Sigmoid colon (tissue), 7 donors: ENCODE measurements at places on chromosomes 5 and 9. TPM values are rescaled to one million over a fixed set of nuclear protein-coding genes. Genes with fewer than 3 reads are reported as not detected.
A peak's percentile ranks its signal among the peaks of the same experiment; 100 is the strongest.

DNA sequence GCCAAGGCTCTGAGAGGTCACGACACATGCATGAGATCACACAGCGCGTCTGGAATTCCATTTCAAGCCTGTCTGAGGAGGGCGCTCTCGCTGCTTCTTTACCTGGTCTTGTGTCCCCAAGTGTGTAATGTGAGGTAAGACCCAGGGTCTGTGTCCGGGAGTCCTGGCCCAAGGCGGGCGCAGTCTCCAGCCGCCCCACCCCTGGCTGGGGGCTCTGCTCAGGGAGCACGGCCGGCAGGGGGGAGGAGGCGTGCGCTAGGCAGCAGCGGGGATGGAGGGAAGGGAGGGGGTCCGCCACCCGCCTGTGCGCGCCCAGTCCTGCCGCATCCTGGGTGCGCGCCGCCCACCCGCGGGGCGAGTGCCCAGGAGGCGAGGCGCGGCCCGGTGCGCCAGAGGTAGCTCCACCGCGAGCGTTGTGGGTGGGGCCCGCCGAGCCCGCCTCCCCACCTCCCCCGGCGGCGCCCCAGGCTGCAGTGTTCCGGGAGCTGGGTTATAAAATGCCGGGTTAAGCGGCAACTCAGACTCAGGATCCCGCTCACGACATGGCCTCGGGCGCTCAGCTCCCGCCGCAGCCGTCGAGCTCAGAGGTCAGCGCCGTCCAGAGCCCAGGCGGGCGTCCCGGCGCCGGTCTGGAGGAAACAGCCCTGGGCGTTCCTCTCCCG is at the start of gene CCNI2:
CCNI2 (plus strand) TSS at position 473 of the 662 bp plus-strand sequence; CDS start at position 543, 70 bp downstream.
- DNase-seq: no peak

DNA sequence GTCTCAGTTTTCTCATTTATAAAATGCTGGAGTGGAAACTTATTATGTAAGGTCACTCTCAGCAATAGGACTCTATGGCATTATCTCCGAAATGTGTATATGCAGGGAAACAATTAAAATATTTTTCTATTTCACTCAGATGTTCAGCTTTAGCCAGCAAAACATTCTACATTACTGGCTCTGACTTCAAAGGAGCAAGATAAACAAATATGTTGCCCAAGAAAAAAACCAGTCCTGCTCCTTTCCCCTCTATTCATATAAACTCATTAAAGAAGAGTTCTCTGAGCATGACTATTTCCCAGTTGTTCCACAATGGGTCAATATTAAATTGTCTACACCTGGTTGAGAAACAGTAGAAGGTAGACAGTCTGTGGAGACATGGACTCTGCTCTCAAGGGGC is 155.0 kb downstream of the NPR3 start:
- DNase-seq: no peak

DNA sequence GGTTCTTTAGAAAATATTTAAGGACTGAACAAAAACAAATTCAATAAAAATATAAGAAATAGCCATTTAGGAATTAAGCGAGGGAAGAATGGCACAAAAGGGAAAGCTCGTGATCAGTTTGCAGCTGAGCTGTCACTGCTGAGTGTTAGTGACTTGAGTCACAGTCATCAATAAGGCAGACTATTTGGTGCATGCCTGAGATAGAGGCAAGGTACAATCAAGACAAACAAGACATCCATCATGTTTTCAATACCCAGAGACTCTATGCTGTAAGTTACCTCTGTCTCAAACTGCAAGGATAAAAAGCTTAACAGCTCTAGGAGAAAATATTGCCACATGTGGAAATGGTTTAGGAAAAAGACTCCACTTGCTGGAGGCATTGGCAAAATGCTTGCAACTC is 426.4 kb upstream of the TYRP1 start:
- no peak for DNase-seq

IRX2 gene
- total RNA-seq: not detected

GRCh38 chr9:123318202-123318601 is 37.8 kb upstream of the CRB2 start:
- no peak for DNase-seq

DNA sequence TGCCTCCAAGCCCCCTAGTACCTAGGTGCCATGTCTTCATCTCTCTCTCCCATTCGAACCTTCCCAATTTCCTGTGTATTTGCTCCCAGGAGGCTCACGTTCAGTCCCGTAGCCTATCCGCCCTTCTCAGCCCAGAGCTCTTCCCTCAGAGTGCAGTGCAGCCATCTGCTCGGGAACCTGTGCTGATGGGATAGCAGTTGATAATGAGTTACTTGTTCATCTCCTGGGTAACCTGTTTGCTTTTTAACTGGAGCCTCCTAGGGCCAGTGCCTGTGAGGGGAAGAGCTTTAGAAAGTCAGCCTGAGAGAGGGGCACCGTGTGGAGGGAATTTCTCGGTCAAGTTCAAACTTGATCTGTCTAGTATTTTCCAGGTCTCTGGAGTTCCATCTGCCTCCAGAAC is 229.8 kb upstream of the IL12B start:
- no peak for DNase-seq

GRCh38 chr9:12538842-12539579 is 154.2 kb upstream of the TYRP1 start:
- DNase-seq: no peak

DNA sequence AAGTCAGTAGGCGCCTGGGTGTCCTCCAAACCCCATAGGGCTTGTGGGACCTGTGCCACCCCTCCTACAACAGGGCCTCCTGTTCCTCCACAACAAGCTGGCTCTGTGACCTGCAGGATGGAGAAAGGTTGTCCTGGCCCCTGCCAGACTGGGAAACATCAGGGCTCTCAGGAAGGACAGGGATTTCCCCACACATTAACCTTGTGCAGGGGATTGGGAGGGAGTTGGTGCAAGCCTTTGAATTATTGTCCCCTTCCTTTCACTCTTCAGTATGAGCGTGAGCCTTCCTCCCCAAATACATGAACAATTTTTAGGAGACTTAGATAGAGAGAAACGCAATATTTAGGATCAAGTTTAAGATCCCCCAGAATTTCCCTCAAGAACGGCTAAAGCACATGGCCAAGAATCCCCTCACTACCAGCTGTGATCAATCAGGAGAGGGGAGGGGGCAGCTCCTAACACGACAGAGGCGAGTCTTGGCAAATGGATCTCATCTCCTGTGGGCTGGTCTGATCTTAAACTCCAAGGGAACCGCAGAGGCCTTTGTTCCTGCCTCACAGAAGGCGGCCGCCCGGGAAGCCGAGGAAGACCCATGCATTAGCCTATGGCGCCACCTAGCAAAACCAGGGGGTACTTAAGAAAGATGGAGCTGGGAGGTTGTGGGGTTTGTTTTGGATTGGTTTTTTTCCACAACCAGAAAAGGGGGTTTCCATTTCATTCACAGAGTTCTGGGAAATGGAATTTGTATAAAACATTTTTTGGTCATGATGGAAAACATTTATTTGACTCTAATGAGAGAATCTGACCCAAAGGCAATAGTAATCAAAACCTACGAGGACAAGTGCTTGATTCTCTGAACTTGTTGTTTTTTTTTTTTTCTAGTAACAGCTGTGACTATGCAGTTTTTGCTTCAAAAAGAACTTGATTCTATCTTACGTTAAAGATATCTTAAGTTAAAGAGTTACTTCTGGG is 36.1 kb upstream of the OSMR start:
- DNase-seq: peak; percentile 93

AFAP1L1 gene
- total RNA-seq: 8.2 TPM

- no peak for DNase-seq
Measured at GRCh38 chr9:78857373-78858225, 560.7 kb downstream of the PSAT1 start.

- DNase-seq: no peak
Measured at GRCh38 chr9:92494856-92495255, 12.6 kb upstream of the ASPN start.

DNA sequence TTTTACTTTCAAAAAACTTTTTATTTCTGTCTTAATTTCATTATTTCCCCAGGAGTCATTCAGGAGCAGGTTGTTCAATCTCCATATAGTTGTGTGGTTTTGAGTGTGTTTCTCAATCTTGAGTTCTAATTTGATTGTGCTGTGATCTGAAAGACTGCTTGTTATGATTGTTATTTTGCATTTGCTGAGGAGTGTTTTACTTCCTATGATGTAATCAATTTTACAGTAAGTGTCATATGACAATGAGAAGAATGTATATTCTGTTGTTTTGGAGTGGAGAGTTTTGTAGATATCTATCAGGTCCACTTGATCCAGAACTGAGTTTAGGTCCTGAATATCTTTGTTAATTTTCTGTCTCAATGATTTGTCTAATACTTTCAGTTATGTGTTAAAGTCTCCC is 706.9 kb upstream of the CTNND2 start:
- DNase-seq: no peak

GRCh38 chr5:180618829-180619562 is 27.7 kb upstream of the SCGB3A1 start:
- no peak for DNase-seq

- DNase-seq: no peak
Measured at GRCh38 chr9:136495238-136495800, 12.5 kb upstream of the SEC16A start.

- DNase-seq: no peak
Measured at GRCh38 chr9:79952401-79952800, 380.6 kb downstream of the TLE4 start.

FAM153A gene
- total RNA-seq: 0.27 TPM

DNA sequence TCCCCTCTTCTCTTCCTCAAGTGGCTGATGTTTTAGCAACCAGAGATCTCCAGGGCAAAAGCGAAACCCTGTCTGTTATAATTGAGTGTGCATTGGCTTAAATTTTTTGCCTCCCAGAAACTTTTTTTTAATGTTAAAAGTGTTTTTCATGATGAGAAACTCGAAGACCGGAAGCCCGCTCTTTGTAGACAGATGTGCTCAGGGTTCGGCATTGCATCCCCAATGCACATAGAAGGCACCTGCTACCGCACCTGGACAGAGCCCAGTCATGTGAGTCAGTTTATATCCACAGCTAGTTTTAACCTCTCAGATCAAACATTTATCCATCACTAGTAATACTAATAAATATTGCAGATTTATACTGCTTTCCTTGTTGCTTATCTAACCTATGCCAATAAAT is 19.5 kb upstream of the NADK2 start:
- no peak for DNase-seq

GRCh38 chr9:99726758-99727157 is 94.9 kb upstream of the NR4A3 start:
- DNase-seq: no peak

DNA sequence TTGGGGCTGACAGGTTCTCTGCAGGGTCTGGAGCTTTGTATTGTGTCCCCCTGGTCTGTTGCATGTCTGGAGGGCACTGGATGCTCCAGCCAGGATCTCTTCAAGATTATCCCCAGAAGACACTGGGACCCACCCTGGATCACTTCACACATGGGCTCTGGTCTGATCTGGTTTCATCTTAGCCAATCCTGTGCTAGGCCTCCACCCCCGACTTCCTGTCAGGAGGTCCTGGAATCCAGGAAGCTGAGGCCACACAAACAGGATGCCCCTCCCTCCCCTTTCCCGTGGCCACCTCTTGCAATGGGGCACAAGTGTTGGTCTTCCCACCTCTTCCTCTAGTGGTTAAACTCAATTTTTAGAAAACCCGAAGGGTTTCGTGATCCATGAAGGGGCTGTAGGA is 242.6 kb upstream of the MVB12B start:
- DNase-seq: no peak

PLPPR1 gene
- 0.81 TPM for total RNA-seq

FGF1 gene
- total RNA-seq: 5.4 TPM

- DNase-seq: no peak
Measured at GRCh38 chr5:156896546-156896945, 46.5 kb downstream of the PPP1R2B start.

GRCh38 chr5:158914008-158915000 is 185.4 kb downstream of the EBF1 start:
- no peak for DNase-seq

TUT7 gene
- total RNA-seq: 53.6 TPM

SCGB3A2 gene
- total RNA-seq: not detected

DNA sequence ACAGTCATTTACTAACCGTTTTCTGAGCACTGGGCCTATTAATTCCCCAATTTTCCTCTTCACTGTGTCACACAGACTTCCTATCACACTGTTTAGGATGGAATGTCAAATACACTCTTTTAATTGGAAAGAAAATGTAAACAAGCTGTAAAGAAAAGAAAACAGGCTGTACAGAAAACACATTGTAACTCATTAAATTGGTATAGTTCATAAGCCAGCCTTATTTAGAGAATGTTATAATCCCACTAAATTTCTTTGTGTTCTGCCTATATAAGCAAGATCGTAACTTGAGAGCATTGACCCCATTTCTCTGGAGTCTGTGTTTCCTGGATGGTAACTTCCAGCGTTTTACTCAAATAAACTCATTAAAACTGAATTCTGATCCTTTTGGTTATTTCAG is 46.5 kb downstream of the TARS1 start:
- DNase-seq: no peak

DNA sequence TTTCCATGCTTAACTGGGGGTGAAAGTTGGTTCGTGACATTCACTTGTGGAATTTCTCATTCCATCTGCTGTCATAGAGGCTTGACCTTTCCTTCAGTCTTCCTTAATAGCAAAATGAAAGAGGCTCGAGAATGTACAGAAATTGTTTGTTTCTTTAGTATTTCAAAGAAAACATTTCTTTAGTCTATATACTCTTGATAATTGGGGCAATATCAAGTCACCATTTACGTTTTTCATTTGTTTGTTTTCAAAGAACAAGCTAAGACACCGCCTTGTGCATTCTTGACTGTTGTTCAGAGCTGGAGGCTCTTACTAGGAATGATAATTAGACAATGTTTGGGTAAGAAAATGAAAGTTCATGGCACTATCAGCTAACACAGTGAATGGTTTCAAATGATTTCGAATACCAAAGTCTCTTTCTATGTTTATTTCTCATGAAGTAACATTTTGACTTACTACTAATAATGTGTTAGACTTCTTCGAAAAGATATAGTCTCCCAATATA is 835.4 kb downstream of the SEMA5A start:
- no peak for DNase-seq
